ENCODE measurements at places on chromosomes 16 and 17.

DNA sequence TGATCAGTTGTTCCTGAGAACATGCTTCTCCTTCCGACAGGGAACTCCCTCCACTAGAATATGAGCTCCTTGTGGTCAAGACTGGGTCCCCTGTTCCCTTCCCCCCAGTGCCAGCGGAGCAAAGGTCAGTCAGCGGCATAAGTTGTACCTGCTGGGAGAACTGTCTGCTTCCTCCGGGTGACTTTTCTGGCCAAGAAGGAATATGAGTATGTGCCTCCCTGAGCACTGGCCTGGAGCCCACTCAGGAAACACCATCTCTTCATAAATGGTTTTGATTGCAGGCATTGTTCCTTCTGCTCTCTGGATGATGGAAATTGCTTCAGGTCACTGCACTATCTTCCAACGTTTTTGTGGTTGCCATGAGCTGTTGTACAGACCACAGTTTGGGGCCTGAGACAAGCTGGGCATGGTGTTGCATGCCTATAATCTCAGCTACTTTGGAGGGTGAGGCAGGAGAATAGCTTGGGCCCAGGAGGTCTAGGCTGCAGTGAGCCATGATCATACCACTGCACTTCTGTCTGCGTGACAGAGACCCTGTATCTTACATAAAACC is 2.9 kb upstream of the P4HB start:
- DNase-seq, result no peak

GRCh38 chr17:15660077-15660476 is 24.0 kb downstream of the TRIM16 start:
- DNase-seq, result no peak

- DNase-seq, result no peak
Observed at GRCh38 chr17:19958023-19958422, 19.6 kb downstream of the AKAP10 start.

DNA sequence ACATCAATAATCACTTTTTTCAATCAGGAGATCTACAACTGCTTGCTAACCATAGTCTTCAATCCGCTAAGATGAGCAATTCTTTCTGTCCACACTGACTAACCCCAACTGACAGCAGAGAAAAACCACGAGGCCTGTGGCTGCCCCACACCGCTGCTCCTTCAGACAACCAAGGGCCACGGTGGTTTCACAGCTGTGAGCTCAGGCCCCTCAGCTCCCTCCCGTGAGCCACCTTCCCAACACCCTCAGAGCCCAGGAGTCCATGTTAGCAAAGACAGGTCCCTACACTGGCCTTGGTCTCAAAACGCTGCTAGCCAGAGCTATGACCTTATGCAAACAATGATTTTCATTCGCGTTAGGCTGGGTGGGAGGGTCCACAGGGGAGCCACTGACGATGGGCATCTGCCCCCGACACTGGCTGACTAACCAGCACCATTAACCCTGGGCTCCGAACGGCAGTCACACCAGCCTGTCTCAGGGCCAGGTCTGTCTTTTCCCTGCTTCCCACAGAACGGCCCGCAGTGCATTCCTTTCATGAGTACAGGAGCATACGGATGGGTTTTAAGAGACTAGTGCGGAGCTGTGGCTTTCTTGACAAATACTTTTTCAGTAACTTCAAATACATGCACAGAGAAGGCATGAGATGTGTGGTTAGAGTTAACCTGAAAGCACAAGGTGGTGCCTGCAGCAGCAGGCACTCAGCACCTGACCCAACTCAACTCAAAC is 67.3 kb downstream of the ANKRD11 start:
- no peak for DNase-seq

DNA sequence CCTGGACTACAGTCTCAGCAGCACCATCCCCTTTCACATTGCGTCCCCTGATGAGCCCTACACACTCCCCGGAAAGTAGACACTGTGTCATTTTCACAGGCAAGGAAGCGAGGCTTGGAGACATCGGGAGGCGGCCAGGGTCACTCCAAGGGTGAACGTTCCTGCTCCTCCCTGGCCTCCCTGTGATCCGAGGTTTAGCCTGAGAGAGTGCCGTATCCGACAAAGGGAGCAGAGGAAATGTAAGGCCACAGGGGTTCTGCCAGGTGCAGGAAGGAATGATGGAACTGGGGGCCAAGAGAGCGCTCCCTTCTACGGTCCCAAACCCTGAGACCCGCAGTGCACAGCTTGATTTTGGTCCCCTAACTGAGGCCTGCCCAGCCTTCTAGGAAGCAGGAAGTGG is 8.0 kb upstream of the PIK3R6 start:
- DNase-seq, result no peak

DNA sequence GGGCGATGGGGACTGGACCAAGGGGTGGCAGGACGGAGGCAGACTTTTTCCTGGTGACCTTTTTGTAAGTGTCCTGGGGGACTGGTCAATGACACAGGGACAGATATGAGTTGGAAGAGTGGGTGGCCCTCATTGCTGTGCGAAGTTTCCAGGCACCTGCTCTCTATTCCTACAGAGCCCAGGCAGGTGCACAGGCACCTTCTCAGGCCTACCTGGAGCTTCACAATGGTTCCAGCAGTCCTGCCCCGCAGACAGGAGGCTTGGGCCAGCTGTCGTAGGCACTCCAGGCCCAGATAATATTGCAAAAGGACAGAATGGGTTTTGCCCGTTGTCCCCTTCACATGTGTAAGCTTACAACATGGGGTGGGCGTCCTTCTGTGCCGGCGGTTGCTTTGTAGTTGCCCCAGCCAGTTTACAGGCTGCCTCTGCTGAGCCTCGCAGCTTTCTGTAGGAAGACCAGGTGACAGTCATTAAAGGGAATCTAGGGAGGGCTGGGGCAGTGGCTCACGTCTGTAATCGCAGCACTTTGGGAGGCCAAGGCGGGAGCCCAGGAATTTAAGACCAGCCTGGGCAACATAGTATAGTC is 84.3 kb downstream of the ARHGAP23 start:
- DNase-seq, result no peak

DNA sequence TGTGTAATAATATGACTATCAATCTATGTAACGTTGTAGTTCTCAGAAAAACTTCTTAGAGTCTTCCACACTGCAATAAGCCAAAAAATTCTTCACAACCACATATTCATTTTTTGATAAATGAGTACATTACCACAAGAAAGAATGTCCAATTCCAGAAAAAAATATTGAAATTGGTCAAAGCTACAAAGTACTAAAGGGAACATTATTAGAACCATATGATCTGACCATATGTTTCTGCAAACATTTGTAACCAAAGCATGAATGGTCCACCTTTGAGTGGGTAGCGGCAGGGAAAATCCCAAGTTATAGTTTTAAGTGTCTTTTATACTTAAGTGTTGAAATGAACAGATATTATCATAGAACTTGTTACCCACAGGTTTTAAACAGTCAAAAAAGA is 71.7 kb upstream of the NACA2 start:
- no peak for DNase-seq

- no peak for DNase-seq
Observed at GRCh38 chr16:28823291-28823872, 583 bp downstream of the ATXN2L start.

GRCh38 chr16:838741-839140 is 38.2 kb upstream of the GNG13 start:
- no peak for DNase-seq

DNA sequence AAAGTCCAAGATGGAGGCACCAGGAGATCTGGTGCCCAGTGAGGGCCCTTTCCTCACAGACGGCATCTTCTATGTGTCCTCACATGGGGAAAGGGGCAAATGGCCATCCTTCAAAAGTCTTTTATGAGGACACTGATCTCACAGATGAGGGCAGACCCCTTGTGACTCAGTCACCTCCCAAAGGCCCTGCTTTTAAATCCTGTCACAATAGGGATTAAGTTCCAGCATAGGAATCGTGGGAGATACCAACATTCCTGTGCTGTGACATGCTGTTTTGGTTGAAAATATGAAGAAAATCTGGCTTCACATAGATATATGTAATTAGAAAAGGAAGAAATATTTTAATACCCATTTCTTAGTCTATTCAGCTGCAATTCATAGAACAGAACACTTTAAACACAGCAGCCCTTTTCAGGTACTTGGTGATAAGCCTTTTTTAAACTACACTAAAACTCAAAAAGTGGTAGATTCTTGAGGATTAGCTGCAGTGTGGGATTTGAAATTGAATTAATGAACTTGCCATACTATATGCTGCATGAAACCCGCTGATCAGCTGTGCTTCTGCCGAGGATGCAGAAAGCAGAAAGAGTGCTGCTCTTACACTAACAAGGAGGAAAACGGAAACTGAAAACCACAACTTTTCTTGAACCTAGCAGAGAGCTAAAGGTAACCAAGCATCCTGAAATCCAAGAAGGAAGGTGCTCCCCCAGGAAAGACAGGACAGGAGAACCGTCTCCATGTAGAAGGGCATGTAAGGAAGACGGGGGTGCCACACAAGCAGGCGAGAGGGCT is 32.7 kb downstream of the VPS53 start:
- no peak for DNase-seq

DNA sequence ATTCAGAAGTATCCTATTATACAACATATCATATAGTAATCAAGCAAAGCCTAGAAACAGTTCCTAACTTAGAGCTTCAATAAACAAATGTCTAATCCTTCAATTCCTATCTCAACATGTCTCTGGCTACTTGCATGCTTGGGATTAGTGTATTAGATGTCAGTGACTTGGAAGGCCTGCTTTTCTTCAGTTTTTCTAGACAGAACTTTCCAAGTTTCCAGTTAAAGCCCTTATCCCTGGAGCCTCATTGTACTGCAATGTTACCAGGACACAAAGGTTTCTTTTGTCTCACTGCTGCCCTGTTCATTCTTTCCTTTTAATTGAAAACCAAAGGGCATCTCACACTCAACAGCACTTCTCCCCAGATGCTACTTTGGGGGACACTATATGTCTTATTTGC is 16.5 kb downstream of the PSME3IP1 start:
- no peak for DNase-seq
